ENCODE measurements at places on chromosomes 16 and 17.
A peak's percentile ranks its signal among the peaks of the same experiment; 100 is the strongest.

DNA sequence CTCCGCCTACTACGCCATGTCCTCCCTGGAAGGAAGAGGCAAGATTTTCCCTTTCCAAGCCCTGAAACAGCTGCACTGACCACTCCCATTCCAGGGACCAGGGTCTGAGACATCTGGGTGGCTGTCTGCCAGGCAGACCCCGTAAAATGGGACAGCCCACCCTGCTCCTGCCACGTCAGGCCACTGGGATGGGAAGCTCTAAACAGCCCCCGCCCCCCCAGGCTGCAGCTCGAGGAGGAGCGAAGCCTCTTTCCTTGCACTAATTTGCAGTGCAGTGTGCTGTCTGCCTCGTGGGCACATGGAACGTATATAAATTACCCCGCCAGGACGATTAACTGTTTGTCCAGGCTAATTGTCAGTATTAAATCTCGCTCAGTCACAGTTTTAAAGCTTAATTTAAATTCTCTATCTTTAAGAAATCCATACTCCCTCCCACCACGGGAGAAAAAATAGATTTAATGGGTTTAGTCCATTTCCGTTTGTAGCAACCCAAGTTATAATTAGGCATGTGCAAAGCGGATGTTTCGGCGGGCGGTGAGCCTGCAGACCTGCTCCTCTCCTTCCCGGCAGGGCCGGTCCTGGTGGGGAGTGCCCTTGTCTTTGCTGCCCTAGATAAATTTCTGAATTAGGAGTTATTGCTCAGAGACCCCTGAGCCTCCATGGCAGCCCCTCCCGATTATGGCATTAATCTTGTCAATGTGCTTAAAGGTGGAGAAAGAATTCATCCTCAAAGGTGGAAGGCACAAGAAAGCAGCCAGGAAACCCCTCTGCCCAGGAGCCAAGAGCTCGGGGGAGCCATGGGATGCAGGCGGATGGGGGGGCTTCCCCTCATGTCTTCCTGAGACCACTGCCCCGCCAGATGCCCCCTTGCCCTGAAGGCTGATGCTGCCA is 268.0 kb upstream of the TNRC6C start:
- DNase-seq, result peak; percentile 47

GRCh38 chr16:85820604-85821372 is 21.3 kb downstream of the COX4I1 start:
- DNase-seq, result no peak

DNA sequence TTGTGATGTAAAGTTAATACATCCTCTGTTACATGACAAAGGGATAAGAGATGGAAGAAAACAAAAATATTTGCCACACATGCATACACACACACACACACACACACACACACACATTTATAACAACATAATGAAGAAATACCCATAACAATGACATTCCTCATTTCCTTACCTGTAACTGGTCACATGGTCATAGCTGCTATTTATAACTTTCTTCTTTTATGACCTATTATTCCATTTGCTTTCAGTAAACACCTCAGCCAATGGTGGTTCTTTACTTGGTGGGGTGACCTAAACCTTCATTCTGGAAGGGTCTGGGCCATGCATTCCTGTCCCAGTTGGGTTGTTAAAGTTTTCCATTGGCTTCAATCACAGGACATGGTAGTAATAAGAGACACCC is 5.3 kb downstream of the MT2A start:
- DNase-seq, result no peak

DNA sequence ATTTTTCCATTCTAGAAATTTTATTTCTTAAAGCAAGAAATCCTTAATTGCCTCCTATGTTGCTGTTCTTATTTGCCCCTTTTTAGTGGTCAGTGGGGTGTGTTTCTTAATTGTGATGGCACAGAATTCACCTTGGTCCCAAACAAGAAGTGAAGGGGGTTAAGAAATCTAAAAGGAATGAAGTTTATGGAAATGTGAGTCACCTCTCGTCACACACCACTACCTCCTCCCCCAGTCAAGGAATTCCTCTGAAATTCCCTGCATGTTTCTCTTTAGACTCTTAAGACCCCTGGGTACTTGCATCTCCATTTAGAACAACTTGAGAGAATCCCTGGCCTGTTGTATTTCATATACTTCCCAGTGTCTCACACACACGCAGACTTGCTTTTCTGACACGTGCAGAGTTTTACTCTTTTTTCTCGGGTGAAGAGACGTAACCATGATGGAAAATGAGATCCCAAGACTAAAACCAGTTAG is 247.4 kb downstream of the PRKCA start:
- DNase-seq, result no peak

- DNase-seq, result peak; percentile 65
Observed at GRCh38 chr17:19762515-19762961, 14.4 kb upstream of the ALDH3A1 start.

- no peak for DNase-seq
Observed at GRCh38 chr16:75376475-75377161, 56.7 kb downstream of the CFDP1 start.

DNA sequence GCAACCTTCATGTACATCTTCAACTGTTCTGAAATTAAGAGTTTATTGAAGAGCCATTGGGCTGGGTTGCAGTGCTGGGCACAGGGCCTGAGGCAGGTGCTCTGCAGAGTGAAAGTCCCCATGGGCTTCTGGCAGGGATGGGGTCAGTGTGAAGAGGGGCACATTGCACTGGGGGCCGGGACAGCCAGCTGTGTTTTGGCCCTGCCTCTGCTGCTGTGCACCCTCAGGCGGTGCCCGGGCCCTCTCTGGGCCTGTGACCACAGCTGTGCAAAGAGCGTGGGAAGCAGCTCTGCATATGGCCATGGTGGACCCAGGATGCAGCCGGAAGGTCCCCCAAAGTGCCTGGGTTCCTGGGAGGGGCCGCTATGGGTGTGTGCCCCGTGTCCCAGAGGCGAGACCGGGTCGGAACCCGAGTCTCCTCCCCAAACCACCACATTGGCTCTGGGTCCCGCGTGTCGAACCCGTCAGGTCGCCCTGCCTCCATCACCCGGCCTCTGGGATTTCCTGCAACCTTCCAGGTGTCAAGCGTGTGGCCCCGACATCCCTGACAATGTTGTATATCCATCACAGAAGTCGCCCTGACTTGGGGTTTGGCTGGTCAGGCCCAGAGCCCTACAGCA is 38.2 kb upstream of the ZNF469 start:
- DNase-seq, result peak; percentile 7

GRCh38 chr17:4850246-4850645 is 17.1 kb downstream of the MINK1 start:
- DNase-seq, result no peak

GRCh38 chr17:77909236-77909635 is 49.3 kb upstream of the TNRC6C start:
- no peak for DNase-seq

DNA sequence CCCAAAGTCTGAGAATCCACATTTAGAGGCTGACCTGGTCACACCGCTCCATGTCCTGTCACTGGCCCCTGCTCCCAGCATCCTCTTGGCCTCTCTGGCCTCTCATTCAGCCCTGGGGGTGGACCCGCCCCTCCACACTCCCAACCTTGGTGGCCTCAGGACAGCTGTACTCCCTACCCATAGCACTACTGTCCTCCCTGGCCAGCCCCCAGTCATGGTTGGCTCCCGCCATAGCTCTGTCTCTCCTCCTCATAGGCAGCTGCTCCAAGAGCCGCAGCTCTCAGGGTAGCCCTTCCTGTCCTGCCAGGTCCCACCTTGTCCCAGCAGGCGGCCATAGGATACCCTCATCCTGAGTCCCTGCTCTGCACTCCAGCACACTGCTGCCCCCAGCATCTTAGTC is 38.0 kb upstream of the PHB1 start:
- DNase-seq, result no peak

GRCh38 chr16:46972429-46973206 is 856 bp downstream of the DNAJA2 start:
- DNase-seq, result peak; percentile 38

DNA sequence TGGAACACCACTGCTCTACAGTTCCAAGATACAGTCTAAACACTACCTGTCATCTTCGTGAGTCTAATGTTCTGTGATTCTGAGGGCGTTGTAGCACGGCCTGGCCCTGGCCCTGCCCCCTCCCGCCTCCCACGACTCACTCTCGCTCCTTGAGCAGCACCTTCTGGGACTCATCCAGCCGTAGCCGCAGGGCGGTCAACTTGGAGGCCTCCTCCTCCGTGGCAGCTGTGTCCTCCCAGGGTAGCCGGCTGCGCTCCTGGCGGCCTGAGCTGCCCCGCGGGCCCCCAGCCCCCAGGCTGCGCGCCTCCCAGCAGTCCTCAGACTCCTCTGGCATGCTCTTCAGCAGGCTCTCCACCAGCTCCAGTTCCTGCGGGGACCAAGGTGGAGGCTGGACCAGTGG is 10.6 kb downstream of the CCDC102A start:
- no peak for DNase-seq

DNA sequence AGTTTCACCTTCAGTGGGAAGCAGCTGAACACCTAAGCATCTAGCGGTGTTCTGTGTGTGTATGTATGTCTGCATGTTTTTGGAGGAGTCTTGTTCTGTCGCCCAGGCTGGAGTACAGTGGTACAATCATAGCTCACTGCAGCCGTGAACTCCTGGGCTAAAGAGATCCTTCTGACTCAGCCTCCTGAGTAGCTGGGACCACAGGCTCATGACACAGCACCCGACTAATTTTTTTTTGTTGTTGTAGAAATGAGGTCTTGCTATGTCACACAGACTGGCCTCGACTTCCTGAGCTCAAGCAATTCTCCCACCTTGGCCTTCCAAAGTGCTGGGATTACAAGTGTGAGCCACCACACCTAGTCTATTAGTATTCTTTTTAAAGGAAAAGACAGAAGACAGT is 30.2 kb upstream of the FAAP100 start:
- no peak for DNase-seq

- DNase-seq, result no peak
Observed at GRCh38 chr17:41620583-41621434, 3.6 kb downstream of the KRT17 start.

DNA sequence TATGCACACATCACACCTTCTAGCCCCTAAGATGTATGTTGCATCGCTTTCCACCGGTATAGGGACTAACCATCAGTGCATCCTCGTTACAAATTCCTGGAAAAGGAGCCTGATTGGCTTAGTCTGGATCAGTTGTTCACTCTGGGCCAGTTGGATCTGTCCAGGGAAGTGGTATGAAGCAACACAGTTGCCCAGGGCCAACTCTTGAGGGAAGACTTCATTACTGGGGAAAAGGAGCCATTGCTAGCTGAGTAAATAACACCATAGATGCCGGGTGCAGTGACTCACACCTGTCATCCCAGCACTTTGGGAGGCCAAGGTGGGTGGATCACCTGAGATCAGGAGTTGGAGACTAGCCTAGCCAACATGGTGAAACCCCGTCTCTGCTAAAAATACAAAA is 275.2 kb upstream of the RBFOX1 start:
- DNase-seq, result no peak

- no peak for DNase-seq
Observed at GRCh38 chr16:88170528-88170991, 212.2 kb upstream of the ZNF469 start.

DNA sequence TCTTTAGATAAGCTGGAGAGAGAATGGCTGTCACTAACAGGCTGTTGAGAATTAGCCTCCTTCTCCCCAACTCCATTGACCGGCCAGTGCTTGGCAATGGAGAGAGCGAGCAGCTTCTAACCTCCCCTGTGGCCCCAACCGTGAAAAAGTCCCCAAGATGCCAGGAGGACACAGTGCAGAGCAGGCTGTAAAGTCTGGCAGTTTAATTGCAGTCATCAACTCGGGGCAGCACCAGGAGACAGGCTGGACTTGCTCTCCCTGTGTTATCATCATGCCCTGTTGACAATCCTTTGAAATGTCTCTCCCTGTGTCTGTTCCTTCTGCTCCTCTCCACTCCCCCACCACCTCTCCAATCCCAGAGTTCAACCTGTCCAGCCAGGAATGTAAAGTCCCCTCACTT is 705 bp upstream of the CDRT4 start:
- no peak for DNase-seq

- DNase-seq, result no peak
Observed at GRCh38 chr17:48027322-48027981, 10.1 kb downstream of the COPZ2 start.

DNA sequence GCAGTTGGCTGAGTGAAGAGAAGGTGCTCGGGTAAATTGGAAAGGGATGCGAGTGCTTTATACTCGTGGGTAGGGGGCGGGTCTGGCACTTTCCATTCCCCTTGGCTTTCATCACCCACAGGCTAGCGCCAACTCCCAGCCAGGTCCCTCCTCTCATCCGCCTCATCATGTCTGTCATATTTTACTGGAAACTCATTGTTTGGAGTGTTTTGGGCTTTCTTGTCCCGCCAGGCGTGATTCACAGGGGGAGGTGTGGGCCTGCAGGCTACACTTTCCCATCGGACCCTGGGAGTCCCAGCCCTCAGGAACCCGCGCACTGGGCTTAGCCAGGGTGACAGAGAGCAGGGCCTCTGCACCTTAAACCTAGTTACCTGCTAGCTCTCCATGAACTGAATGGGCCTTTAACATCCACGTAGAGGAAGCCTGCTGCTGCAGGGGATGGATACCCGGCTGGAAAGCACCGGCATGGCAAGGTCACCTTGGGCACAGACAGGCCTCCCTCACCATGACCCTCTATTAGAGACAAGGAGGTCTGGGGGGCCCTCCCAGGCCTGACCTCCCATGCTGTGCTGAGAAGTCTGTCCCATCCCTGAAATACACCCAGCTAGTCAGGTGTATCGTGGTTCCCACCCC is at the start of gene KRT14:
Gene KRT14 (minus strand): TSS at position 33 of the 633 bp plus-strand sequence. CDS start 61 bp downstream, outside the sequence.
- DNase-seq, result no peak

DNA sequence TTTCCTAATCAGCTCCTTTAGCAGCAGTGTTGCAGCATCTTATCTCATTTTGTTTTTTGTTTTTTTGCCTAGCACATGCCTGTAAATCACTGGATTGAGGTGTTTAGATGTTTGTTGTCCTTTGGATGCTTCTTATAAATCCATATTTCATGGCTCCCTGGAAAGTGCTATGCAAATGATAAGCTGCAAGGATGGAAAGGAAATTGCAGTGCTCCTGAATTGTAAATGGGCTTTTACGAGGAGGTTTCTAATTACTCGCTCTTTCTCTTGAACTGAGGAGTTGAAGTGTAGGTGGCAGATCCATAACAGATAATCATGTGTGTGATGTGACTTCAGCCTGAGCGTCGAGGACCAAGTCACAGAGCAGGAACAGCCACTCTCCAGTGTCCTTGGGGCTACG is 45.0 kb downstream of the MAPT start:
- DNase-seq, result no peak

DNA sequence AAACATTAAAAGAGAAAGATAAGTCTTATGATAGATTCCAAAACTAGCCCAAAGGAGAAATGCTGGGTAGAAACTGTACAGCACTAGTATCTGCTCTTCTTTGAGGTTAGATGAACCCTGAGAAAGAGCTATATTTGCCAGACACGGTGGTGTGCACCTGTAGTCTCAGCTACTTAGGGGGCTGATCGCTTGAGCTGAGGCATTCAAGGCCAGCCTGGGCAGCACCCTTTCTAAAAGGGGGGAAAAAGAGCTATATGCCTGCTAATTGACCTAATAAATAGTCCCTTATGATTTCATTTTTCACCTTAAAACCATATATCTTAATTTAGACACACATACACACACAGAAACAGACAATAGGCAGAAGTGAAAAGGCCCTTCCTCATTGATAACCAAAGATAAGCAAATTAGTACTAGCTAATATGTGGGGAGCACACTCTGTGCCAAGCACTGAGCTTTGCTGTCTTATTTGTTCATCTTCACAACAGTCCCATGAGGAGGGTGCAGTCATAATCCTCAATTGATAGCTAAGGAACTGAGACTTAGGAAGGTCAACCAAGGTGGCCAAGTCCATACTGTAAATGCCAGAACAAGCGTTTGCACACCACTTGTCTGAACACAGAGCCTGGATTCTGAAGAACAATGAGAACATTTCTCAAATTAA is 56.6 kb upstream of the NLK start:
- DNase-seq, result no peak

- peak; percentile 77 for DNase-seq
Observed at GRCh38 chr17:75473246-75473645, 16.8 kb downstream of the TMEM94 start.

GRCh38 chr17:42233156-42233555 is 38.9 kb upstream of the GHDC start:
- no peak for DNase-seq

All from heart left ventricle (tissue), 16 donors.